ENCODE measurements at places on chromosomes 4 and X.

GRCh38 chrX:48451708-48452107, 18.4 kb downstream of the SLC38A5 start:
- DNase-seq, result no peak

DNA sequence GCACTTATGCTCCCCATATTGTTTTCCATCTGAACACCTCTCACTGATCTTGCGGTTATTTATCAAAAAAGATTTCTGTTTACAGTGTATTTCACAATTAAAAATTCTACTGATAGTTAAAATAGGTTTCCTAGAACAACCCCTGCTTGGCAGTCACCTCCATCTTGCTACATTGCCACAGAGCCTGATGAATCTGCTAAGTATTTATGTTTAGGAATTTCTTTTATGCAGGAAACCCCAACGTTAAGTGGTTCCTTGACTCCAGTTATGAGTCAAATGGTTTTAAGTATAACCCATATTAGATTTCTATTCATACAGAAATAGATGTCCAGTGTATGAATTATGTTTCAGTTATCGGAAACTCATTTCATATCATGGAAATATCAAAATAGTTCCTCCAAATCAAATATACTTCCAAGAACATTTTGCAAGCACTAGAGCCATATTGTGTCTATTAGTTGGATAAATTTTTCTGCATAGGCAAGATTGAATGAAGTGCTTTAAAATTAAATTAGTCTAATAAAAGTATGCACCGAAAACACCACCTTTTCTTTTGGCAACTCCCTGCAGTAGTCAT, 20.6 kb downstream of the GALNT7 start:
- DNase-seq, result no peak

DNA sequence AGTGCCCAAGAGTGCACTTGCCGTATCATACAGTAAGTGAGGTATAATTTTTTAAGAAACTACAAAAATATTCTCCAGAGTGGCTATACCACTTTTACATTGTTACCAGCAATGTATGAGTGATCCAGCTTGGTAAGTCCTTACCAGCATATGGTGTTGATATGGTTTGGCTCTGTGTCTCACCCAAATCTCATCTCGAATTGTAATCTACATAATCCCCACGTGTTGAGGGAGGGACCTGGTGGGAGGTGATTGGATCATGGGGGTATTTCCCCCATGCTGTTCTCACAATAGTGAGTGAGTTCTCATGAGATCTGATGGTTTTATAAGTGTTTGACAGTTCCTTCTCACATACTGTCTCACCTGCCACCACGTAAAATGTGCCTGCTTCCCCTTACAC, 44.8 kb downstream of the RBMX start:
- DNase-seq, result no peak

GRCh38 chr4:128288689-128289106, 1.1 kb upstream of the PGRMC2 start:
- no peak for DNase-seq

GRCh38 chr4:28835501-28835900, 1884.7 kb upstream of the PCDH7 start:
- no peak for DNase-seq

- no peak for DNase-seq
Measured at GRCh38 chr4:123804196-123804721, 407.7 kb downstream of the SPRY1 start.

DNA sequence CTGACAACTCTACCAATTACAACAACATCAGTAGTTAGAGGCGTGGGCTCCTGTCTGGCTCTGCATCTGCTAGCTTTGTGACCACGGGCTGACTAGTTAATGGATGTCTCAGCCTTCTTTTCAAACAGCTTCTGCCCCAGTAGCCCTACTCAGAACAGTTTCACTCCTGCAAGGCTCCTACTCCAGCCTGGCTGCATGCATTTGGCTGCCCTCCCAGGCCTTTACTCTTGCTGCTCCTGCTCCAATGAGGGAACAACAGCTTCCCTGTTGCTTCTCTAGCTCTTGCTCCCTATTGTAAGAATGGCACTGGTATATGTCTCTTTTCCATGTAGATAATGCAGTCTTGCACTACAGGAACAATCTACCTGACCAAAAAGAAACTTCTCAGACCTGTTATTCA, 93.3 kb downstream of the TTC29 start:
- DNase-seq, result no peak

- DNase-seq, result no peak
Measured at GRCh38 chrX:109830157-109830703, 97.2 kb upstream of the ACSL4 start.

Data from NCI-H187 (cell line).